Activated CD8-positive, alpha-beta memory T cell treated with anti-CD3 and anti-CD28 coated beads for 4 hours (primary cell): ENCODE measurements at places on chromosomes 7 and 10.

DNA sequence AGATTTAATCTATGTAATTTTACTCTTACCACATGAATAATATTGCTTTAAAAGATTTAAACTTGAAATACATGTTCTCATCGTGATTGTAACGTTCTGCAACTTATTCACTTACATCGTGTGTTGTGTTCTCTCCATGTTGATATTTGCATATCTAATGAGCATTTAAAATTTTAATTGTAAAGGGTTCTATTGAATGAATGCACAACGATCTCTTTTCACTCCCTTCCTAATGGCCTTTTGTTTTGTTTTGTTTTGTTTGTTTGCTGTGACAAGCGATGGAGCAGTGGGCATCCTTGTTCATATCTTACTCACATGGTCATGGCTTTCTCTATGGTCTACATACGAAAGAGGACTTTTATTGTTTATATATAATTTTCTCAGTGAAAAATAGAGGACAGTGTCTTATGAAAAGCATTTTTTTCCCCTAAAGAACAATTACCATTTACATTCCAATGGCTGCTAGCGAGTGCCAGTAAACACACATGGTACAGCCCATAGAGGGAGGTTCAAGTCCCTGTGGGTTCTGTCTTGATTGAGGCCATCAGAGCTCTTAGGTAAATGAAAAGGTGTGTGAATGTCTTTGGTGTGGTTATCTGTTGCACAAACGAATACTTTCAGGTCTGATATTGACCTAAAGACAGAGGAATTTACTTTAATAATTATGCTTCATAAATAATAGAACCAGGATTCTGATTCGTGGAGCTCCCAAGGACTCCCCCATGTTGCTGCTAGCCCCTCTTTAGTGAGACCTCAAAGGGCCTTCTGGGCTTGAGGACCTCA is 32.4 kb downstream of the BTBD16 start:
- DNase-seq = no peak

DNA sequence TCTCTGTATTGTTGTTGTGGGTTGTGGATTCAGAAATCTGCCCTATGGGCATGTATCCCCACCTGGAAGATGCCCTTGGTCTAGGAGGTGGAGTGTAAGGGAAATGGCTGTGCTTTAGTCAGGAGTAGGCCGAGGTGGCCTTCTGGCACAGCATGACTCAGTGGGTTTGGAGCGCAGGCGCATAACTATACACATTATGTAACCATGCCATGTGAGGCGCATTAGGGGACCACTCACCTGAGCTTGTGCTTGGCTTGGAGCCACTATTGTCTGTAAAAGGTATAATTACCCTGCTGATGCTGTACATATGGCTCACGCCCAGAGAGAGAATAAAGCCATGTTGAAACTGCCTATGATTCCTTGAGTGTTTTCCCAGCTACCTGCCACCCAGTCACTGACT is 20.6 kb upstream of the ADAMTS14 start:
- no peak for DNase-seq

GRCh38 chr7:608361-608760 is 88.7 kb upstream of the PDGFA start:
- no peak for DNase-seq

- no peak for DNase-seq
These were observed 93.4 kb upstream of the PDLIM1 start for GRCh38 chr10:95384011-95384704.

GRCh38 chr7:27647046-27647445 is 15.6 kb downstream of the HIBADH start:
- DNase-seq = no peak
